A375 (cell line): ENCODE measurements at places on chromosomes 6 and 20. TPM values are rescaled to one million over a fixed set of nuclear protein-coding genes. Genes with fewer than 3 reads are reported as not detected.

Gene SLC26A8
- not detected in 2 replicates for total RNA-seq

Gene SNX21
- 89.4 and 89.5 TPM in 2 replicates for total RNA-seq

Gene FAM209B
- 1.1 TPM in 1 of 2 replicates, not detected in the other for total RNA-seq

Gene PXDC1
- 60.1 and 60.7 TPM in 2 replicates for total RNA-seq

Gene ZNF451
- 28.4 and 33.4 TPM in 2 replicates for total RNA-seq

Gene INSM1
- not detected in 2 replicates for total RNA-seq

Gene SRC
- 22.2 and 27.8 TPM in 2 replicates for total RNA-seq

Gene FAM184A
- total RNA-seq: 3.2 and 4.3 TPM in 2 replicates

Gene TINAG
- total RNA-seq: not detected in 2 replicates

Gene ACTL10
- total RNA-seq: 9.3 and 9.6 TPM in 2 replicates

Gene MUC22
- total RNA-seq: not detected in 2 replicates

Gene NFATC2
- 29.5 and 31.8 TPM in 2 replicates for total RNA-seq
